ENCODE measurements at places on chromosomes 4 and X.
A peak's percentile ranks its signal among the peaks of the same experiment; 100 is the strongest.

GRCh38 chr4:38902695-38903094 lies 35.1 kb downstream of the FAM114A1 start:
- DNase-seq: peak; percentile 70

DNA sequence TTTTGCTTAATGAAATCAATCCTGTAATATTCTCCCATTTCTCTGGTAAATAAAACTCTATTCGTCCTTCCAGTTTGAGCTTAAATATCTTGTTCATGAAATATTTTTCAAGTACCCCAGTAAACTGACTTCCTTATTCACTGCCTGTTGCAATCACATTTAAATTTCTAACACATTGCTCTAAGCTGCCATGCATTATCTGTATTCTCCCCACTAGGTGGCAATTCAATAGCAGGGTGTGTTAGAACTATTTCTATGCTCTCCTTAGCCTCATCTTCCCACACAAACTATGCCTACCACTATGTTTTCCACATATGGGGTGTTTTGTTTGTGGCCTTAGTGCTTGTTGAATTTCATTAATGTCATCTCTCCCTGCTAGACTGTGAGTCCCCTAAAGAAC lies 377.1 kb upstream of the HS3ST1 start:
- DNase-seq: peak; percentile 74

GRCh38 chr4:88177983-88178625 lies 19.7 kb upstream of the ABCG2 start:
- DNase-seq: peak; percentile 92

DNA sequence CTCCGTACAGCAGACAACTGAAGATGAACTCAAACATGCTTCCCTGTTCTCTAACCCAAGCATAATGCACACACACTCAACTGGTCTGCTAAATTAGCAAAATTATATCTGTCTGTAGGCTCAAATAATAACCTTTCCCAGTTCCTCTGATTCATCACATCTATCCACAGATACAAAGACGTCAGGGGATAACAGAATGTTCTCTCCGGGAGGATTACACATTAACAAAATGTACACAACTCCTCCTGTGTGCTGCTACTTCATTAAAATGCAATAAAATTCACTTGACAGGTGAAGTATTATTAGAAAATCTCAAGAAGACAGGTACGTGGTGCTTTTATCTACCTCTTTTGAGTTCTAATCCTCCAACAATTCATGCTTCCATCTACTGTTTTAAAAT lies 57.4 kb downstream of the FAT1 start:
- DNase-seq: no peak

GRCh38 chrX:155169881-155170280 lies 46.4 kb upstream of the VBP1 start:
- DNase-seq: no peak
